ENCODE measurements at places on chromosomes 16 and 17.

DNA sequence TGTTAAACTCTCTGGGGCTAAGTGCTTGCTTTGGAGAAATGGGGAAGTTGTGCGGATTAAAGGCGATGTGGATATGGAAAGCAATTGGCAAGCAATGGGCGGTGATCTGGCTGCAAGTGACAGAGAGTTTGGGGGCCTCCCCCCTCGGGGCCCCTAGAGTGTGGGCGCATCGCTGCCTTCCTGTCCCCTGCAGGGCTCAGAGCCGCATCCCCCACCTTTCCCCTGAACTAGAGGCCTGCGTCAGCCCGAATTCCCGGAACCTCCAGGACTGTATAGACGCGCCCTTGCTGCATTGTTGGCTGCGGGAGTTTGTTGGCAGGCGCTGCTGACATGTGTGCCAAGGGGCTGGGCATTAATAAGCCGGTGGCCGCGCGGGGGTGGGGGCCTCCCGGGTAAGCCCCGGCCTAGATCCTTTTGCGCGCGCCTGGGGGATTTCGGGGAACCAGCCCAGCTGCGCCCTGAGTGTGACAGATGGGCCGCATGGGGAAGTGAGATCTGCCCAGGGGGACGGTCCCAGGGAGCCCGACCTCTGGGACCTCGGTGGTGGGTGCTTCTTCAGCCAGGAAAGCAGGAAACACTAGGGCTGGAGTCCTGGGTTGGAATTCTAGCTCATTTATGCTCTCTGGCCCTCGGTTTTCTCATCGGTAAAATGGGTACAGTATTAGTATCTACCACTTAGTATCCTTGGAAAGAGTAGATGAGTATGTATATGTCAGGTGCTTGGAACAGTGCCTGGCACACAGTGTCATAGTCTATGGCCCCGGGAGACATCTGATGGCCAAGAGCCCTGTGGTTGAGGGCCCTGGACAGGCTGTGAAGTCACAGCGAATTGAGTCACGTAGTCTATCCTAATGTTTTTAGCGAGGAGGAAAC lies 1.0 kb downstream of the EEF2K start:
- DNase-seq = peak; percentile 89

DNA sequence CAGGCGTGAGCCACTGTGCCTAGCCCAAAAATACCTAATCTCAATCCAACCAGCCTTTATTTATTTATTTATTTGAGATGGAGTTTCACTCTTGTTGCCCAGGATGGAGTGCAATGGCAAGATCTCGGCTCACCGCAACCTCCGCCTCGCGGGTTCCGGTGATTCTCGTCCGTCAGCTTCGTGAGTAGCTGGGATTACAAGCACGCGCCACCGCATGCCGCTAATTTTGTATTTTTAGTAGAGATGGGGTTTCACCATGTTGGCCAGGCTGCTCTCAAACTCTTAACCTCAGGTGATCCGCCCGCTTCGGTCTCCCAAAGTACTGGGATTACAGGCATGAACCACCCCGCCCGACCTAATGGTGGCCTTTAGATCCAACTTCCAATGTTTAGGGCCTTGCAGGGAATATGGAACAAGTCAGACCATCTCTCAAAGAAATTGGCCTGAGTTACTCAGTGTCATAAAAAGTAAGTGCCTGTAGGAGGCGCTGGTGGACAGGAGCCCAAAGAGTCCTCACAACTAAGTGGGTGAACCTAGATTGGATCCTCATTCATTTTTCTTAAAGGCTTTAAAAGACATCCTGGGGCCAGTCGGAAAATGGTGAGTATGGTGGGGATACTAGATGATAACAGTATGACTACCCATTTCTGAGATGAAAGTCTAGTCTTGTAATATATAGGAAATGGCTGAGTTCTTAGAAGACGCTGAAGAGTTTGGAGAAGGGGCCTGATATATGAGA lies 4.6 kb downstream of the ZSCAN10 start:
- DNase-seq = no peak

DNA sequence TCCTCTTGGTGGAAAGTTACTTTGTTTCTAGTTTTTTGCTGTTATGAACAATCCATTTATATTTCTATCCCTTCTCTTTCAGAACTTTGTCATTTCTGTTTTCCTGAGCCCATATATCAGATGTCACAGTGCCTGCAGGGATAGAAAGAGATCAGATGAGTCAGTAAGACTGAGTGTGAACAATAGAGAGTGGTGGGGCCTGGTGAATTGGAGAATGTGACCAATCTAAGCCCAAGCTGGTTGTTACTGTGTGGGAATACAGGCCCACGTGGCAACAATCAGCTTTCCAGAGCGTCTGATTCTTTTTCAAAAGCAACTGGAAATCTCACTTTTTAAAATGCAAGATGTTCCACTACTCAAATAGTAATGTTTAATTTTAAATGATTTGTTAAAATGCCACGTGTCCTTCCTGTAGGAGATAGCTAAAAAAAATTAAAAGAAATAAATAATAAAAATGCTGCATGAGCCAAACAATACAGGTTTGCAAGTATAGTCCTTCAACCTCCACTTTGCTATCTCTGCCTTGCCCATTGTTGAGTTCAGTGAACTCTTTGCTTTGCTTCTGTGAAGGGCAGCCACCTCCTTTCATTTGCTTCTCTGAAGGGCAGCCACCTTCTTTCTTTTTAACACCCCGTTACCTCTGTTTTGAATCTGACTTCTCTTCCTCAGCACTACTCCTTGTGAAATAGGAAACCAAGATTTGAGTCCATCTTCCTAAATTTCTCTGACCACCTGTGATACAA lies 9.6 kb downstream of the DCTN5 start:
- DNase-seq = no peak

- no peak for DNase-seq
These were observed 102.7 kb downstream of the CLEC16A start for GRCh38 chr16:11047057-11047456.

- no peak for DNase-seq
These were observed 119.3 kb upstream of the TBX2 start for GRCh38 chr17:61280338-61280737.

GRCh38 chr16:637081-638018 lies 1.2 kb upstream of the METTL26 start:
- no peak for DNase-seq

DNA sequence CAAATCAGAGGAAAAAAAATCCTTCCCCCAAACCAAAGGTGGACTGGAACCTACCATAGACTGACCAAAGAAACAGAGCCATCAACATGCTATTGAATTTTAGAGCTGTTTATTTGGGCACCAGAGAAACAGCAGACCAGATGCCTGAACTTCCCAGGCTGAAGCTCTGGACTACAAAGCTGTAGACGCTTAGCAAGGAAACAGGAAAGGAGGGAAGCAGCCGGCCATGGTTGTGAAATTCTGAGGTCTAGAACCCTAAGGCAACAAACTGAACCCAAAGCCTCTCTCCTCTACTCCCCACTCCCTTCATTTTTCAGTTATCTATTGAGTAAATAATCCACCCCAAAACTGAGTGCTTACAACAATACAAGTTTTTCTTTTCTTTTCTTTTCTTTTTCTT lies 45.4 kb upstream of the MEIOC start:
- no peak for DNase-seq

- DNase-seq = no peak
These were observed 85.7 kb downstream of the TIMM22 start for GRCh38 chr17:1082579-1082978.

GRCh38 chr16:26601335-26601734 lies 465.4 kb upstream of the C16orf82 start:
- DNase-seq = no peak

DNA sequence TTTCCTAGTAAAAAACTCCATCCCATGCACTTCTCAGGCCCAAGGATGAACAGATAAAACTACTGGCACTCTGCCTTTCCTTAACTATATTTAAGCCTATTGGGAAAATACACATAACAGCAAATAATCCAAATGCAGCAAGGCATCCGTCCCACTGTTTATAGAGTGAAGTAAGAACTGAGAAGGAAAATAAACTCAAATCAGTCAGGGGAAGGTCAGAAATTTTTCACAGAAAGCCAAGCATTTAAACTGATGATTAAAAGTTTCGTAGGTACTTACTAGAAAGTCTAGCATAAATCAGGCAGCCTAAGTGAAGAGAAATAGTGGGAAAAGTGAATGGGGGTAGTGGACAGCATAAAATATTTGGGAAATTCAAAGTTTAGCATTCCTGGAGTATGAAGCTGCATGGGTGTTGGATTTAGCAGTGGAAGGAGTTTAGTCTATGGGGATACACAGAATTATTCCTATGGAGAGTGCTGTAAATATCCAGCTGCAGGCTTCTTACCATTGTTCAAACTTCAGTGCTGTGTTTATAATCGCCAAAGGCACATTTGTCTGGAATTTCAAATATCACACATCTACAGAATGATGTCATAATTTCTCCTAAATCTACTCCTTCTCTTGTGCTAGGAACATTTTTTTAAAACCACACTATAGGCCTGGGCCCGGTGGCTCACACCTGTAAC lies 1131.0 kb upstream of the GOT2 start:
- no peak for DNase-seq

GRCh38 chr17:29866746-29867404 lies 63.2 kb downstream of the SSH2 start:
- no peak for DNase-seq

GRCh38 chr17:79777120-79777893 lies 641 bp upstream of the CBX2 start:
- peak; percentile 87 for DNase-seq
